ENCODE measurements at places on chromosomes 2 and 18. TPM values are rescaled to one million over a fixed set of nuclear protein-coding genes. Genes with fewer than 3 reads are reported as not detected.

The LRATD1 gene
- total RNA-seq: 2.5 TPM

The DOK6 gene
- 0.74 TPM for total RNA-seq

The KYNU gene
- 14.5 TPM for total RNA-seq

The OBSL1 gene
- total RNA-seq: 174 TPM

The MTLN gene
- total RNA-seq: 97.9 TPM

All from adrenal gland (tissue), 19 donors.